ENCODE measurements at places on chromosomes 16 and 17.

DNA sequence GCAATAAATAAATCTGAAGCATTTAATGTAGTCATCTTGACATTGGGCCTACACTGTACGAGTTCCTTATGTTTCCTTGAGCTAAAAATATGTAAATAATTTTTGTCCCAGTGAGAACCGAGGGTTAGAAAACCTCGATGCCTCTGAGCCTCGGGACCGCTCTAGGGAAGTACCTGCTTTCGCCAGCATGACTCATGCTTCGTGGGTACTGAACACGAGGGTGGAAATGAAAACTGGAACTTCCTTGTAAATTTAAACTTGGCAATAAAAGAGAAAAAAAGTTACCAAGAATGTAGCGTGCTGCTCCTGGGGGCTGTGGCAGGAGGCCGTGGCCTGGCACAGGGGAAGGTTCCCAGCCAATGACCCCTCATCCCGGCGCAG, 74.1 kb downstream of the SOCS1 start:
- no peak for DNase-seq

DNA sequence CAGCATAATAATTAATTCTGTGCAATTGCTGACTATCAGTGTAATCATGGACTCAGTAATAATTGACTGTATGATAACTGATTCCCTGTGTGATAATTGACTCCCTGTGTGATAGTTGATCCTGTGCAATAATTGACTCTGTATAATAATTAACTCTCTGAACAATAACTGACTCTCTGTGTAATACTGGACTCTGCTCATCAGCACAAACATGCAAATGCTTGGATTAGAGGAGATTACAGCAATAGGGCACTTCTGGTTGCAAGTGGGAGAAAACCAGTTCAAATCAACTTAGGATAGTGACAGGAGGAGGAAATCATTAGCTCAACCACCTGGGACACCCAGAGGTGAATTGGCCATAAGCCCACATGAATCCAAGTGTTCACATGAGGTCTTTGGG, 582.1 kb downstream of the RBFOX1 start:
- no peak for DNase-seq

GRCh38 chr16:84042879-84043485, 387 bp upstream of the SLC38A8 start:
- no peak for DNase-seq

DNA sequence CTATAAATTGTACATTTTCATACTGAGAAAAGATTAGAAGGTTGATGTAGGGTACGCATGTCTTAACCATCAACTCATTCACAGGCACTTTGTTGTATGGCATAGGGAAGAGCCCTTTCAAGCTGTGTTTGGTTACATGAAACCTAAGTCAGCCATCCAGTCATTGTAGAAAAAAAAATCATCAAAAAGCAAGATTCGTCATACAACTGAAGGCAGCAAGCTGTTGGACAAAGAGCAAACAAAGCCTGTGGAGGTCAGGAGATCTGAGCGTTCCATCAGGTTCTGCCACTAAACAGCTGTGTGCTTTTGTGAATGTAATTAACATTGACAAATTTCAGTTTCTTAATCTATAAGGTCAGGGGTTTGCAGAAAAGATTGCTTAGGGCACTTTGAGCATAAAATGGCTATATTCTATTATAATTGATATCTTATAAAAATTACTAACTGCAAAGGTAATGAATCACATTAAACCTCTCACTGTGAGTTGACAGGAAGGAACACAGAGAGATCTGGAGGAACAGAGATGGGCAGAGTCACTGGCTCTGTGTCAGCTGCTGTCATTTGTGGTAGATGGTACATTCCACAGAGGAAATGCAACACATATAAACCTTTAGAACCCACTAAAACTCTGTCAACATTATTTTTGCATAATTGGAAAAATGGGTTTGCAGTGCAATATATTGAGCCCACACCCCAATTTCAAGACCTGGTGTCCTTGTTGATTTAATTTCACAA, 66.3 kb upstream of the MYOCD start:
- DNase-seq, result no peak

- no peak for DNase-seq
Observed at GRCh38 chr17:11880714-11881113, 116.6 kb downstream of the ZNF18 start.

DNA sequence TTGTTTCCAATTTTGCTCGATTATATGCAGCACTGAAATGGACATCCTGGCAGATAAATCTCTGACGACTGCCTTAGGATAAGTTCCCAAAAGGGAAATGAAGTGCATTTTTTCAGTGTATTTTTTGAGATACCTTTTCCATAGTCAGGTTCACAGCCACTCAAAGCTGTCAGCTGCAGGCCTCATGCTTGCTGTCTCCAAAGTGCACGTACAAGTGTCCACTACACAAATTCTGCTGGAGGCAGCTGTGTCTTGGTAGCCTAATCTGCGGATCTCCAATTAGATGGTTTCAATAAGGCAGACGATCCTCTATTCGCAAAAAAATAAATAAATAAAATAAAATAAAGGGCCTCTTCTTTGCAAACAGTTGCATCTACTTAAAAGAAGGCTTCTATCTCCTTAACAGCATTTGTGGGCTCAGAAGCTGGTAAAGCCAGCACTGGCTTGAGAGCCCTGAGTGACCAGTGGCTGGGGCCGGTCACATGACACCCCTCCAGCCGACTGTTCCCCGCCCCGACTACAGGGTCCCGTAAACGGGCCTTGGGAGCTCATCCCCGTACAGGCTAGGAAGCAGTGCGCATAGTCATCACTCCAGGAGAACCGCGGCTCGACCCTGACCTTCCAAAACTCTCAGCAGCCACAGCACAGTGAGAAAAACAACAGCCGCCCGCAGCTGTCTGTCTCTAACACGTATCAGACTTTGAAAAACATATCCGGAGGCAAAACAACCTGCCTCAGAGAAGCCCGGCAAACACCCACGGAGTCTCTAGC, 18.8 kb downstream of the RPH3AL start:
- DNase-seq, result no peak

GRCh38 chr17:79850571-79851460, 11.6 kb upstream of the CBX4 start:
- DNase-seq, result no peak

GRCh38 chr17:4678448-4679026, 25.4 kb downstream of the PELP1 start:
- DNase-seq, result no peak

DNA sequence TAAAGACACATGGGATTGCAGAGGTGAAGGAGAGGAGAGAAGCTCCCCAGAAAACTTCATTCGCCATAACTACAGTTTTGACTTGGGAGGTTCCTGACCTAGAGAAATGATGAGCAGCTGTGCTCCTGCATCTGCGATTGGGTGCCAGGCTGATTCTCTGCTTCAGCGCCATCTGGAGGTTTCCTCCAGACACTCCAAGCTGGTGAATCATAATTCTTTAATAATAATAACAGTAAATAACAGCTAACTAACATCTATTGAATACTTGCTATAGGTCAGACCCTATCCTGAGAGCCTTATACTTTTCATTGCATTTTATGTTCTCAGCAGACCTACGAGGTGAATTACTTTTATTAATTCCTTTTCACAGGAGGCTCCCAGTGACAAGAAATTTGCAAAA, 575.8 kb downstream of the TOX3 start:
- DNase-seq, result no peak

DNA sequence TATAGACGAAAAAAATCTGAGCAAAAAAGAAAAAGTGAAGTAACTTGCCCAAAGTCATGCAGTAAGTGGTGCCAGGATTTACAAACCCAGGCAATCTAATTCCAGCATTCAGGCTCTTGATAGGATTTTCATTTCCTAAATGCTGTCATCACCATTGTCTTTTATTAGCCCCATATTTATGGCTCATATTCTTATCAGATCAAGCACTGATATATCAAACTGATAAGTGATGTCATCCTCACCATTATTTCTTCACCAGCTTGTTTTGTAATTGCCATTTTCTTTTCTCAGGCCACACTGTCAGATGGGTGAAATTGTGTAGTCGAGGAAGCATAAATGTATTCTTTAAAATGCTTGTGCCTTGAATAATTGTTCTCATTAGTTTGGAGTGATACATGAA, 1.3 kb downstream of the RAD51C start:
- DNase-seq, result no peak

DNA sequence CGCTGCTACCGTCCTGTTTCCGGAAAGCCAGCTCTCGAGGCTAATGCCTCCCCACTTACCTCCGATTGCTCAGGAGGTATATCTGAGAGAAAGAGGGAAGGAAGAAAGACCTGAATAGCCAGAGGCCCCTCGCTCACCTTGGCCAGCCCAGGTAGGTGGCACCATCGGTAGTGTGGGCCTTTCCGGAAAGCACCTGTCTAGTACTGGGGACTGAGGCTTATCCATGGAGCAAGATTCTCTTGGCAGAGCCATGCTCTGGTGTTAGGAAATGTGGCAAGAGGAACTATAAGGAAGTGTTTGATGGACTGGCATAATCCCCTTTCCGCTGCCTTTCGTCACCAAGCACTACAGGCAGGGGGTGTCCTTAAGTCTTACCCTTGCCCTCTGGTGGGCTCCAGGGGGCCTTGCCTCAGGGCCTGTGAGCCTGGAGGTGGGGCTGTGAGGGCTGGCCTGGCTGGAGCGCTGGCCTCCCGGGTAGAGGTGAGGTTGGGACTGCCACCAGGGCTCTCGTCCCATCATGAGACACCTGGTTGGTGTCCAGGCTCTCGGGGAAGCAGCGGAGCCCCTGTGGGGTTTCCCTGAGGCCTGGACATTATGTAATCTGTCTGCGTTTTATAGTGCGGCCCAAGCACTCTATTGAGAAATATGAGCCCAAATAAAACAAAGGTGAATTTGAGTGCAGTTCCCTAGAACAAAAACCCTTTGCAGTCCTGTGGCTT, 2.9 kb downstream of the CMIP start:
- DNase-seq, result no peak

- no peak for DNase-seq
Observed at GRCh38 chr16:70725912-70726828, 40.3 kb upstream of the MTSS2 start.

DNA sequence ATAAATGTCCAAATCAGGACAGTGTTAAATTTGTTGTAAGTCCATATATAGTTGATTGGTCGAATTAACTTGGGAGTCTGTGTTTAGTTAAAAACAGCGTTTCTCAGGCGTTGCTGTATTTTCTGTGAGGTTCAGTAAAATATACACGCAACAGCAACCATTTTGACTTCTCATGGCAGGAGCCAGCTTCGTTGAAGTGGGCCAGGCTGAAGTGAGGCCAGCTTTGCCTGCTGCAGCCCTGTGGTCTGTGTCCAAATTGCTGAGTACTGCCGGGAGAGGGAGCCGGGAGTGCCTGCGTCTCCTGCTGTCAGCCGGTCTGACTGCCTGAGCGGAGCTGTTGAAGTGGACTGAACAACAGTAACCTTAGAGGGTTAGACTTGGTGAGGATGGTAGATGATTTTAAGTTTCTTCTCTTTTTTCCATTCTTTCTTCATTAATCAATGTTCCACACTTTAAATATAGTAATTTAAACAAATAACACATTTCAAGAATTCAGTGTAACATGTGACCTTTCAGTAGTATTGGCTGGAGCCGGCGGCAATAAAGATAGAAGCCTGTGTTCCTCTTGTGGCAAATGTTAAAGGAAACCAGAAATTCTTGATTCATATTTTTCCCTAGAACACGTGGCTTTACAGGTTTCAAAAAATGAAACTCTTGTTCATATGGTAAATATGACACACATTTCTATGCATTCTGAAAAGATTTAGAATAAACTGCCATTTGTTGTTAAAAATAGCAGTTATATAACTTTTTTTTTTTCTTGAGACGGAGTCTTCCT, 37.0 kb upstream of the ZNF750 start:
- DNase-seq, result no peak

DNA sequence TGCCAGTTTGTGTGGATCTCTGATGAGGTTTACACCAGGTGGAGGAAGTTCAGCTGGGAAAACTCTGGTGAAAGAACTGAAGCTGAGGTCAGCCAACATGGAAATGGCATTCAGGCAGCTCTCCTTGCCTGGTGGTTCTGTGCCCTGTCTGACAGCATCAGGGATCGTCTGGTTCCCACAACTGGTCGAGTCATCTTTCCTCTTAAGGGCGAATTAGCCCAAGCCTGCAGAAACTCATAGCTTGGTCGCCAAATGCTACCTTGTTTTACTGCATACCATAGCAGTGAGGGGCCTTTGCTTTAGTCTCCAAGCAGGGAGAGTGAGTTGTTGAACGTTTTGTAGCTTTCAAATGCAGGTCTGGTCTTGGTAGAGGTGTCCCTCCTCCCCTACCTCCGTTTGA, 7.2 kb downstream of the PLCG2 start:
- DNase-seq, result no peak

All from activated T-cell treated with anti-CD3 and anti-CD28 coated beads, Interleukin-2, amount 50 U/mL, for 1 hour (primary cell).